ENCODE measurements at places on chromosomes 7 and 10.
A peak's percentile ranks its signal among the peaks of the same experiment; 100 is the strongest.

- no peak for DNase-seq
Measured at GRCh38 chr7:24346129-24346528, 62.1 kb downstream of the NPY start.

DNA sequence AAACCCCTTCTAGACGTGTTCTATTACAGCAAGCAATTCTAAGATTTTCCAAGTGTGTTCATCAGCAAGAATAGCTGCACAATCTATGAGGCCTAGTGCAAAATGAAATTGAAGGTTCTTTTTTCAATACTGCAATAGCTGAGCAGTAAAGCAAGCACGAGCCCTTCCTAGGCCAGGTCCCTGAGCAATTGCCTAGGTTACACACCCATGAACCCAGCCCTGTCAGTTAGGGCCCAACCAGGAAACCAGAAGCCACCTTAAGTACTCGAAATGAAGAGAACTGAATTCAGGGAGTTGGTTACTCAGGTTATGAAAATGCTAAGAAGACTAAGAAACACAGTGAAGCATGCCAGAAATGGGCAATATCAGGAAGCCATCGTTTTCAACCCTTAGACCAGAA is 52.0 kb upstream of the VWC2 start:
- DNase-seq, result no peak

- no peak for DNase-seq
Measured at GRCh38 chr10:106560925-106561640, 603.4 kb downstream of the SORCS1 start.

GRCh38 chr7:117472335-117472734 is 7.5 kb upstream of the CFTR start:
- no peak for DNase-seq

DNA sequence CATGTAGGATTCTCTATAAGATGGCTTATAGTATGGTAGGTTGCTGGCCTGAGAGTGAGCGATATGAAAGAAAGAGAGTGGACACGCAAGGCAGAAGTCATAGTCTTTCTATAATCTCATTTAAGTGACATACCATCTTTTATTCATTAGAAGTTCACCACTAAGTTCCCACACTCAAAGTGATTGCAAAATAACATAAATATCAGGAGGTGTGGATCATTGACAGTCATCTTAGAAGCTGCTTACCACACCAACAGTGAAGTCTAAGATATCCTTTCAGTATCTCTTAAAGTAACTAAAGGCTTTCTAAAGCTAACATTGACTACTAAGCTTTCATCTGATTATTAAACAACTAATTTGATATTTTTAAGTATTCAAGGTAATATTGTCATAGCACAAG is 36.9 kb upstream of the GNAI1 start:
- no peak for DNase-seq

- DNase-seq, result no peak
Measured at GRCh38 chr7:8117195-8117594, 144.8 kb downstream of the ICA1 start.

DNA sequence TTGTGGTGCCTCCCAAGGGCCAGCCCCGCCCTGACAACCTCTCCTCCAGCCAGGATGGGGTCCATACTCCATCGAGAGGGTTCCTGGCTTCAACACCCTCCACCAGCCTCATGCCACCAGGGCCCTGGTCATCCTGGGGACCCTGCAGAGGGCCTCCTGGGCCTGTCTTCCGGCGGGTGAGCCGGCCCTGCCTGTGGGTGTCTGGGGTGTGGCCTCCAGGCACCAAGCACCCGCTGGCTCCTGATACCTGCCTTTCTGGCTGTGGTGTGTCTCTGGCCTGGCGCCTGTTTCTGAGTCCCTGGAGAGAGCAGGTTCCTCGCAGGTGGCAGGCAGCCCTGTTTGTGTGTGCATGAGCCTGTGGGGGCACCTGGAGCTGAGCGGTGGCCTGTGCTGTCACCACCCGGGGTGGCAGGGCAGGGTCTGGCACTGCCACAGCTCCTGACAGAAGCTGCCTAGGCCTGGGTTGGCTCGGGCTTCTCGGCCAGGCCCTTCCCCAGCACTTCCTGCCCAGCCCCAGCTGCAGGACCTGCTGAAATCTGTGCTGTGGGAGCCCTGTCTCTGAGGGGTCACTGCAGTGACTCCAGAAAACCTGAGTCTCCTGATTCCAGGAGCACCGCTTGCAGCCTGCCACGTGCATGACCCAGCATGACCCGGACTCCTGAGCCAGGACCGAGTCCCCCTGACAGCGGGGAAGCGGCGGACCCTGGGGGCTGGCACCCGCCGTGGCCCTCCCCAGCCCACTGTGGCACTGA is 18.4 kb downstream of the ADAM8 start:
- DNase-seq, result no peak

DNA sequence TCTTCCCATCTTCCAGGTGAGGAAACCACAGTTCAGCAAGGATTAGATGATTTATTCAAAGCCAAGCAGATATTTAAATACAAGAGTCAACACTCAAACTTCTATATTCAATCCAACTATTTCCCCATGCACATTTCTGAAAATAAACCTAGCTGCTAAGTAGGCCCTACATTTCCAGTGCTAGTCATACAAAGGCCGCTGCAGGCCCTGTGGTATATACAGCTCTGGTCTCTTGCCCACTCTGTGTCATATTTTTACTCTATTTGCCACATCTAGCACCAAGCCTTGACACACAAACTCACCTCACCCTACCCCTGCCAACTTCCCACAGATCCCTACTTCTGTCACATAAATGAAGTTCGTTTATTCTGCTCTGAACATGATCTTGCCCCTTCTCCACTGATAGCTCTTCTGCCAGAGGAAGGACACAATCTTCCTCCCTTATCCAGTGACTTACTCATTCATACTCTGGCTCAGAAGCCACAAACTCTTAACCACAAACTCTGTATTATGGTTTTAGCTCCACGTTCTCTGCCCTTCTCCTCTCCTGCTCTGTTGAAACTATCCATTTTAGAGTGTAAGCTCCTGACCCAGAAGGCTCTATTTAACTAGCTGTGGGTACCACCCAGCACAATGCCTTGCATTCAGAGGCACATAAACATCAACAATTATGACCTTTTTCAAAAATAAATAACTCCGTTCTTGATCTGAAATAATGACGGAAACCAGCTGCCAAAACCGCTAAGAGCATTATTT is 180.7 kb downstream of the CPEB3 start:
- DNase-seq, result no peak

DNA sequence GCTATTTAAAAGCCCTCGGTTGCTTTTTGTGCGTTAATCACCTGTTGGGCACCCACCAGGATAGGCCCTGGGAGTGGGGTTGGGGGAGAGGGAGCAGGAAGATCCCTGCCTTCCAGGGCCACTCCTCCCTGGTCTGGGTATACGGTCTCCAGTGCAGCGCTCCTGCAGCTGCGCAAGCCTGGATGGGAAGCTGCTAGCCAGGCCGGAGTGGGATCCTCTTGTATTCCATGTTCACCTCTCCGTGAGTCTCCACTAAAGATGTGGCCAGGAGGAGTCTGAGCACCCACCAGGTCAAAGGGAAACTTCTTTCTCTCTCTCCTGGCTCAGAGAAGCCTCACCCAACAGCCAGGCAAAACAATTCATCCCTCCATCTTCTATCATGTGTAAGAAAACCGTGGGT is 78.8 kb upstream of the ANLN start:
- DNase-seq, result no peak

DNA sequence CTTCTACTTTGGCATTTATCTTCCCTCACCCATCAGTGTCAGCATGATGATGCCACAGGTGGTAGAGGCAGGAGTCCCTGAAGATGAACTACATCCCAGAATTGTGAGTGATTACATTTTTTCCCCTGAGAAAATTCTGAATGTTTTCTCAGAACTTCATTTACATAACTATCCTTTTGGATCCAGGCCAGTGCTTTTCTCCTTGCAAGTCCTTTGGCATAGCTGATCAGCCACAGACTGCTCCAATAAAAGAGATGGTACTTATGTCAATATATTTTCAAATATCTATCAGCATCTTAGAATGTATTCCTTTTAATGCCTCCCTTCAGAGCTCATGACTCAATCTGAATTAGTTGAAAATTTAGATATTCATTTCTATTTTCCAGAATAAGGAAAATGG is 135.5 kb downstream of the IQUB start:
- DNase-seq, result no peak

DNA sequence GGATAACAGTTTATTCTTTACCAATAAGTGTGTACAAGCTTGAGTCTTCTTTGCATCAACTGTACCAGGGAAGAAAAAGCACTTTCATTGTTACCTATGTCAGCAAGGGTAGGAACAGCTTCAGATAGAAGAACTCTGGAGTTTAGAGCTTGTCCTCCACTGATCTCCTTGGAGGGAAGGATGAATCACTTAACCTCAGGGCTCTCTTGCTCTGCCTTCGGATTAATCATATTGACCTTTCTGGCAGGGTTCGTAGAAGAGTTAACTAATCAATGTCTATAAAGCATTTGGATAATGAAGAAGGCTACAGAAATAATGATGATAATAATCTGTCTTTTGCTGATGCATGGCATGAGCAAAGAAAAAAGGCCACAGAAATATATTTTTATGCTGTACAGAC is 339.5 kb upstream of the TPK1 start:
- DNase-seq, result no peak

DNA sequence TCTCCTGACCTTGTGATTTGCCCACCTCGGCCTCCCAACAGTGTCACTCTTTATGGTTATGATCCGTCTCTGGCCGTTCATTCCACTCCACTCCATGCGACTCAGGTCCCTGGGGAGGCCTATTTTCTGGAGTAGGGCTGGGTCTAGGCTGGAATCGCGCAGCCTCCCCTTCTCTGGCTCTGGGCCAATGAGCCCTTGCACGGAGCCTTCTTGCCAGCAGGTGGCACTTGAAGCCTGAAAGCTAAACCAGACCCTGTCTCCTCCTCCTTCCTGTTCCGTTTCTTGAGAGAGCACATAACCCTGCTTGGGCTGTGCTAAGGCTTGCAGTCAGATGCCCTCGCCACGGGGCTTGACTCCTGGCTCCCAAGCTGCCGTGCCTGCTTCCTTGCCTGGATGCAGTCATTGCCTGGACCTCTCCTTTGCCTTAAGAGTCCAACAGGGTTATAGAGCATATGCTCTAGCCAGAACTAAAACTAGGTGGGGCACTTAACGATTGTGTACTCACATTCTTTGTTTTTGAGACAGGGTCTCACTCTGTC is 9.6 kb upstream of the DNAJB12 start:
- peak; percentile 72 for DNase-seq

DNA sequence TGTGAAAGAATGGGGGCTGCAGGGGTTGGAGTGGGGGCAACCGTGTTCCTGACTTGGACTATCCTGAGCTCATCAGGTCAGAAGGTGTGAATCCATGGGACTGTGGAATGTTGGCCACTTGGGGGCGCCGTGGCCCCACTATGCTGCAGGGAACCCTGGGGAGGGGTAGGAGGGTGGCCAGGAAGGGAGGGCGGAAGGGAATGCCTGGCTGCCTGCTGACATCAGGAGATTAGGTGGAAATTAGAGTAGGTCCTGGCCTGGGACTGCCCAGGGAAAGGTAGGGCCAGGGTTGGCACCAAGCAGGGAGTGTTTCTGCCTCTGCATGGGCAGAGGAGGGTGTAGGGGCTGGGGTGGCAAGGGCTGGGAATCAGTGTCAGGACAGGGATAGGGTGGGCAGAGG is 65.8 kb upstream of the PRSS58 start:
- peak; percentile 18 for DNase-seq

DNA sequence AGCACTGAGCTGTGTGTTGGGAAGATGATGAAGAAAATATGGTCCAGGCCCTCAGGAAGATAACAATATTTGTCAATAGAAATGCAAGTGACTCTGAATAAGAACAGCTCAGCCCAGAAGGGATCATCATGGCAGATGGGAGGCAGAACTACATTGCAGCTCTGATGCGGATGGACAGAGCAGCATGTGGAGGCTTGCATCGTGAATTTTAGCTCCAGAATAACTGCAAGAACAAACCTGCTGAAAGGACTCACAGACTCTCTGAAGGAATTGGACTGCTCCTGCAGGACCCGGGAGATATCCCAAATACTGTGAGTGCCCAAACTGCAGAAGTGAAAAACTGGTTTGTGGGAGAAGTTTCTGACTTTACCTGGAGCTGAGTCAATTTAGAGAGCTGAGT is 80.6 kb upstream of the LAMB4 start:
- DNase-seq, result no peak

- no peak for DNase-seq
Measured at GRCh38 chr7:19407270-19407669, 262.0 kb upstream of the FERD3L start.

DNA sequence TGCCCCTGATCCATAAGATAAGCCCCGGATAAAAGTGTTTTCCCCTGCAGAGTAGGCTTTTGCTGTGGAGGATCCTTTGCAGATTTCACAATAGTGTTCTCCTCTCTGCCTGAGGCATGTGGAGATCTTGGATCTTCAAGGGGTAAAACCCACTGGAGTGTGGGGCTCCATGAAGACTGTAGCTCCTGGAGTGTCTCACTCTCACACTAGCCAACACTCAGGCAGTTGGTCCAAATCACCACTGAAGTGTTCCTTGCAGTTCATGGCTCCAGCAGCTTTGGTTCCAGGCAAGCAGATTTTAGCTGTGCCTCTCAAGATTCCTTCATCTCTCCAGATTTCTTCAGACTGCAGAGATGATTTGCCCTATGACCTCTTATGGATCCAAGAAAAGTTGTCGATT is 665.3 kb downstream of the TNS3 start:
- DNase-seq, result no peak

- DNase-seq, result no peak
Measured at GRCh38 chr7:13560441-13560840, 429.0 kb downstream of the ETV1 start.
